ENCODE measurements at places on chromosomes 7 and 10.

GRCh38 chr7:23357190-23358093 is 58.3 kb downstream of the MALSU1 start:
- DNase-seq = no peak

GRCh38 chr7:151687523-151688235 is 168.0 kb upstream of the RHEB start:
- no peak for DNase-seq

GRCh38 chr7:131164025-131164925 is 163.4 kb upstream of the MKLN1 start:
- no peak for DNase-seq

GRCh38 chr10:98431016-98431415 is 15.7 kb downstream of the HPS1 start:
- DNase-seq = no peak

Measured in stimulated activated CD4-positive, alpha-beta T cell treated with anti-CD3 and anti-CD28 coated beads, Interleukin-12 subunit alpha, Interleukin-12 subunit beta, amount 100 ng/mL, for 4 hours (primary cell).